NCI-H1436 treated with DMSO at 0.1 percent for 48 hours (cell line): ENCODE measurements at places on chromosomes 12 and 14.

GRCh38 chr14:45811155-45811554 is 558.2 kb upstream of the MIS18BP1 start:
- no peak for DNase-seq

- no peak for DNase-seq
These were observed 35.8 kb downstream of the ATP2A2 start for GRCh38 chr12:110316861-110317260.

DNA sequence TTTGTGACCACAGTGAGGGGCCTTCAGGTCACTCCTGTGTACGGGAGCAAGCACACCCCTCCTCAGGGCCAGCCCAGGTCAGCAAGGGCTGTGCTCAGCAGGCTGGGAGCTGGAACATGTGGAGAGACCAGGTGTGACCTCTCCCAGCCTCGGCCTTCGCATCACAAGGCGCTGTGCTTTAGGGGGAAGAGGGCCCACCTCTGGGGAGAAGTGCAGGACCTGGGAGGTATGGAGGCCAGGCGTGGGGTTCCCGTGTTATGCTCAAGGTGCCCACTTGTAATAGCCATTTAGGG is 194.6 kb upstream of the PRMT8 start:
- DNase-seq: no peak

DNA sequence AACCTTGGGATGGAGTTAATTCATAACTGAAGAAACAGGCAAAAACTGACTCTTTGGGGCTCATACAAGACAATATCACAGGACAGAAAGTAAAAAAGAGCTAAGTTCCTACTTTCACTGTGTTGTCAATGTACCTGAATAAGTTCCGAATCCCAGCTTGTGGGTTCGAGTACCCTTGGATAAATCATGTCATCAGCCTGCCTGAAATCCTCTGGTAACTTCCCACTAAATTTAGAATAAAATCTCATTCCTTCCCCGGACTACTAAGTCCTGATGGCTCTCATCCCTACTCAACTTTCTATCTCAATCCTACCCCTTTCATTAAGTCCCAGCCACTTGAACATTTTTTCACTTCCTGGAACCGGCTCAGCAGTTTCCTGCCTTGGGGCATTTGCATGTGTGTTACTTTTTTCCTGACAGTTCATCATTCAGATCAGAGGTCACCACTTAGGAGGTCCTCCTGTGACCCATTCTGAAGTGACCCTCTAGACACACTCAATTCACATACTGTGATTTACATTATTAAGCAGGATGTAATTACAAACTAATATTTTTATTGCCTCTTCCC is 12.7 kb downstream of the ERP29 start:
- no peak for DNase-seq

DNA sequence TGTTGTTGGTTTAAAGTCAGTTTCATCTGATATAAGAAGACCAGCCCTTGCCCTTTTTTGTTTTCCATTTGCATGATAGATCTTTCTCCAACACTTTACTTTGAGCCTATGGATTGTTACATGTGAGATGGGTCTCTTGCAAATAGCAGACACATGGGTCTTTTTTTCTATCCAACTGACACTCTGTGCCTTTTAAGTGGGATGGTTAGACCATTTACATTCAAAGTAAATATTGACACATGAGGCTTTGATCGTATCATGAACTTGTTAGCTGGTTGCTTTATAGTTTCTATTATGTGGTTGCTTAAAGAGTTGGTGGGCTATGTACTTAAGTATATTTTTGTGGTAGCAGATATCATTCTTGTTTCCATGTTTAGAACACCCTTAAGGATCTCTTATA is 213.4 kb upstream of the G2E3 start:
- no peak for DNase-seq

GRCh38 chr12:49410818-49411217 is 43.6 kb downstream of the SPATS2 start:
- DNase-seq: no peak

- no peak for DNase-seq
These were observed 13.6 kb upstream of the TBC1D30 start for GRCh38 chr12:64810831-64811230.

GRCh38 chr12:117985182-117985581 is 16.4 kb upstream of the KSR2 start:
- no peak for DNase-seq

GRCh38 chr12:87200289-87200979 is 828.8 kb downstream of the C12orf50 start:
- DNase-seq: no peak

DNA sequence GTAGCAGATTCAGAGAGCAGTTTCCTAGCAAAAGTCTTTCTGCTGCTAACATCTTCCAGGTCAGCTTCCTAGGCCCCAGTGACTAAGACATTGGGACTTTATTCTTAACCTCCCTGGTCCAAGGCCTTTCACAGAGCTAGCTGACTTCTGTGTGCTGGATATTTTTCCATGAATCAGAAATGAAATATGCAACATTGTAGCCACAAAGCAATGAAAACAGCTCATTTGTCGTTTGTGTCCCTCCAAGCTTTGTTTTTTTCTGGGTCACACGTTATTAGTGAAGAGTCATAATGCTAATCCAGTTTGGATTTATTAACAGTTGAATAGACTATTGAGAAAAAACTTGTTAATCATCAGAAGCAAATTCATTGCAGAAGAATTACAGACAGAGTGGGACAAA is 82.4 kb downstream of the ARF6 start:
- DNase-seq: no peak

DNA sequence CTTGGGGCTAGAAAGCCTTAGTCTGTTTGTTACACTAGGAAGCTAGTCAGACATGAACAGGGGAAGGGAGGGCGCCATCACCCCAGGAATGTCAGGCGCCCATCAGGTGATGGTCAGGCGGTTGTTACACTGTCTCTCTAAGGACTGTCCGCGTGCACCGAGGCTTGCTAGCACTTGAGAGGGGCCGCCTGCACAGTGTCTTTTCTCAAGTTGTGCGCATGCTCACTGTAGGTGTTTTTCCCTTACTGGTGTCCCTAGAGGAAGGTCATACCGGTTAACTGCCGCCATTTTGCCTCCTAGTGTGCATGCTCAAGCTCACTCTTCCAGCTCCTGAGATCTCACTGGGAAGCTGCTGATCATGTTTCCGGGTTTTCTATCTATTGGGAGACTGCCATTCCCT is 855.0 kb upstream of the TMEM132C start:
- no peak for DNase-seq

GRCh38 chr12:119338593-119339363 is 4.2 kb downstream of the CCDC60 start:
- no peak for DNase-seq

- DNase-seq: no peak
These were observed 27.1 kb upstream of the PCNX4 start for GRCh38 chr14:60064491-60065072.

- no peak for DNase-seq
These were observed 63.1 kb upstream of the DACT1 start for GRCh38 chr14:58574623-58575022.

DNA sequence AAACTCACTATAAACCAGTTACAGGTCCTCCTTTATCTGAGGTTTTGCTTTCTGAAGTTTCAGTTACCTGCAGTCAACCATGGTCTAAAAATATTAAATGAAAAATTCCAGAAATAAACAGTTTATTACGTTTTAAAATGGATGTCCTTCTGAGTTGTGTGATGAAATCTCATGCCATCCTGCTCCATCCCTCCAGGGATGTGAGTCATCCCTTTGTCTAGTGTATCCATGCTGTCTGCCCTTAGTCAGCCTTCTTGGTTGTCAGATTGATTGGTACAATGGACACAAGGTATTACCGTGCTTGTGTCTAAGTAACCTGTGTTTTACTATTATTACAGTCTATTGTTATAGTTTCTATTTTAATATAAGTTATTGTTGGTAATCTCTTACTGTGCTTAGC is 328.3 kb downstream of the APAF1 start:
- DNase-seq: no peak

- DNase-seq: no peak
These were observed 2.8 kb upstream of the UBC start for GRCh38 chr12:124917135-124917840.

- no peak for DNase-seq
These were observed 16.0 kb upstream of the AQP2 start for GRCh38 chr12:49934505-49934904.

DNA sequence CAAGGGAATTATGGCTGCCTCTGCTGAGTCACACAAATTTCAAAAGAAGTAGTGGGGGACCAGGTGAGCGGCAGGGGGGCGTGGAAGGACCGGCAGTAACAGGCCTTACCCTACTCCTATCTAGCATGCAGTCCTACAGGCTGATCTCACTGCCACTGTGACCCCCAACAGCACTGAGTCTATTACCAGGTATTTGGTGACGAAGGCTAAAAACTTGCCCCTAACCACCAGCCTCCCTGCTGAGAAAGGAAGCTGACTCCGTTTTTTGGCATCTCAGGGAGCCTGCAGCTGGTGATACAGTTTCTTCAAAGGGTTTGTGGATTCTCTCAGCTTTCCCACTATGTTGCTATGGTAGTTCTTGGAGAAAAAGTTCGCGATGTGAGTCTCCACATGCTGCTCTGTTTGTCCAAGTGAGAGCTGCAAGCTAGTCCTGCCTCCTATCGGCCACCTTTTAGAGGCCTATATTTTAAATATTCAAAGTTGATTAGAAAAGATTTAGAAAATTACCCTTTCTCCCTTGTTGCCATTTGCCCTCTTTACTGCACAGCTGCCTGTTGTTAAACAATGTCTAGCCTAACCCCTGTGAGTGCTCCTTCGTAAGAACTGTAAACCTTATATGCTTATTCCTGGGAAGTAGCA is 57.1 kb upstream of the SLCO1B1 start:
- no peak for DNase-seq

DNA sequence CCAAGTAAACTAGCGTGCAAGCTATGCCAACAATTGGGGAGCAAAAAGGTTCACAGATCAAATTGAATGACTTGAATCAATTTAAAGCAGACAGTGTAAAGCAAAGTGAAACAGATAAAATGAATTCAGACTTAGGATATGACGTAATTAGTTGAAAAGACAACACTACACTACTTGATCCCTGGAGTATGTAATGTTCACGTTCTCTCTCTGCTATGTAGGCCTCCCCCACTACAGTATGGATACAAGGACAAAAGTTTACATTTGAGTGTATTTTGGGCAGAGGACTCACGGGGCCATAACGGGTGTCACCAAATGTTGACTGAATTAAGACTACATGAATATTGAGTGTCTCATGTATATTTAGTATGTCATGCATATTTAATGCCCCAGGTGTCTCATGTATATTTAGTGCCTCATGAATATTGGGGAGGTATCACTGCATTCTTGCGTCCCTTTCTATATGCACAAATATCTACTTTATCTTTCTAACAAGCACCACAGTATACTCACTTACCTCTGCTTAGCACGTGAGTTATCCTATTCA is 44.5 kb downstream of the RERGL start:
- no peak for DNase-seq

DNA sequence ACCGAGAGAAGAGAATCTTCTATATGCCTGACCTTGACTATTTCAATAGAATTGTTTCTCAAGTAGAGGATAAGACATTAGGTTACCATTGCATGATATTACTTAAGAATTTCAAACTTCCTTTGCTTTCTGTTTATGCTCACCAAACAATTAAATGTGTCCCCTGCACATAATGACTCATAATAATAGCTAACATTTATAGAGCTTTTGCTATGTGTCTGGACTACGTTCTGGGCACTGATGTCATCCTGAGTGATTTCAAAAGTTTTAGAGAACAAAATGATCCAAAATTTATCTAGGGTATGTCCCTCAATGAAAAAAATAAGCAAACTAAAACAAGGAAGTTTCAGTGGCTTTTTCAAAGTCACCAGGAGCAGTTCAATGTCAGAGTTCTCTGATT is 38.8 kb downstream of the SLC15A5 start:
- DNase-seq: no peak

GRCh38 chr14:61561657-61562276 is 133.5 kb upstream of the HIF1A start:
- DNase-seq: no peak

DNA sequence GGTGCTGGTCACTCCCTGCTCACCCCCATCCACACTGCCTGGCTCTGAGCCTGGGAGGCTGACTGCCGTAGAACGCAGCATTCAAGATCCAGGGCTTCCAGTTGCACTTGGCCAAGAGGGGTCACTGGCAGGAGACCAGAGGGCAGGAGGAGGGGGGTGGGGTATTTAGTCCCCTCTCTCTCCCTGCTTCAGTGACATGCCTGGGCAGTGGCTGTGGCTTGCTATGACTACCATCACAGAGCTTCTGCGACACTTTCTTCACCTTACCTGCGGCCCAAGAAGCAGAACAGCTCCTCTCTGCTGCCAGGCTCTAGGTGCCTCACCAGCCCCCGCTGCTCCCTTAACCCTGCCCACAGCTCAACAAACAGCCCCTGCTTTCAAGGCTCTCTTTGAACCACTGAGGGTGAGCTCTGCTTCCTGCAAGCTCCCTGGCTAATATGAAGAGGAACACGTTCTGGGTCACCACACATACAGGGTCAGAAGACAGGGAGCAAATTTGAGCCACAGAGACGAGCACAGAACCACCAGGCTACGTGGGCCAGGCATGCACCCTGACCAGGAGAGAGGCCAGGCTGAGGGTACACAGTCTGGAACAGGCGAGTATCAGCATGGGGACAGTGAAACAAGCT is 55.7 kb downstream of the ITPK1 start:
- no peak for DNase-seq

- DNase-seq: no peak
These were observed 130.0 kb downstream of the SLC15A4 start for GRCh38 chr12:128693771-128694170.

GRCh38 chr12:89544681-89545184 is 18.9 kb upstream of the POC1B start:
- DNase-seq: no peak

DNA sequence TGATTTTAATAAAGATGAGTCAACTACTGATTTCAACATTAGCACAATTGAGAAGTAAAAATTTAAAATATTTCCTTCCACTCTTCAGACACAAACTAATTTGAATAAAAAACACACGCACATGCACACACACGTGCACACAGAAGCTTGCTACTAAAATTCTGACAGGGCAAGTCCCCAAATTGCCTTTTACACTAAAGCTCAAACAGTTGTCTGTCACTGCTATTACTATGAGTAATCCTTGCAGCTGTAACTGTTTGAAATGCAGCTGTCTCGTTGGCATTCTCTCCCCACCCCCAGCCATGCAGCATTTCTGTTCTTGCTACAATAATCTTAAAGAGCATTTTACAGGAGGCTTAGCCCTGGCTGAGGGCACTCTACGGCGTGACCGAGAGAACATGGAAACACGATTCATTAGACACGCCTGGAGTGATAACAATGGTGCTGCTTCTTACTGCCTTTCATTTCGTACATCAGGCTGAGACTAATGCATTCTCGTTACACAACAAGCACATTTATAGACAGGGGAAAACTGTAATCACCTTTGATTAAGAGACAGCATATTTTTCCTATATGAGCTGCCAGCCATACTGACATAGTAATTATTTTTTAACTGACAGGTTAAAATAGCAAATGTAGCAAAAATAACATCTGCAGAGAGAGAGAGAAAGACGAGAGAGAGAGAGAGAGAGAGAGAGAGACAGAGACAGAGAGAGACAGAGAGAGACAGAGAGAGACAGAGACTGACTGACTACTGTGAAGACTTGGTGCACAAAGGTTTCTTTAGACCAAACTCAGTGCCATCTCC is 153.8 kb downstream of the MED13L start:
- peak; percentile 89 for DNase-seq

- DNase-seq: no peak
These were observed 378.0 kb downstream of the FOXG1 start for GRCh38 chr14:29144621-29145020.
